ENCODE measurements at places on chromosomes 11 and 22.

GRCh38 chr22:46069521-46070214 lies 80.7 kb upstream of the PPARA start:
- DNase-seq, result no peak

DNA sequence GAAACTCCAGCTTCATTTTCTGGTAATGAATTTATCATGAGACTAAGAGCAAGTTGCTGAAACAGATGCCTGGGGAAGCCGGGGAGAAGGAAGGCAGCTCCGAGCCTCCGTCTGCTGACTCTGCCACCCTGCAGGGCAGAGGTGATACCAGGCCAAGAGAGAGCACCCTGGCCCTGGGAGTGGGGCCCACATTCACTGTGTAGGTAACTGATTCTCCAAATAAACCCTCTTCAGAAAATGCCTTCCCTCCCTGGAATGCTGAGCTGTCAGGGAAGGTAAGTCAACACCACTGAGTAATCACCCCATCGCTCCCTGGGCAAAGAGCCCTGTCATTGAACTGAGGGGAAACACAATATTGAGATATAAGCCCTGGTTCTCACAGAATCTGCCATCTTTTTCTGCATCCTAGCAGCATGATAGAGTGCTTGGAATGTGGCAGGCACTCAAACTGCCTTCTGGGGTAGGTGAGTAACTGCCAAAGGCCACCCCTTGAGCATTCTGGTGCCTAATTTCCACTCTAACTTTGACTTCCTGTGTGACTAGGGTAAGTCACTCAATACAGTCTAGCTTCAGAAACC lies 147.6 kb downstream of the SPATA19 start:
- DNase-seq, result no peak

- DNase-seq, result no peak
These were observed 69.5 kb downstream of the MAML2 start for GRCh38 chr11:96273507-96273906.

DNA sequence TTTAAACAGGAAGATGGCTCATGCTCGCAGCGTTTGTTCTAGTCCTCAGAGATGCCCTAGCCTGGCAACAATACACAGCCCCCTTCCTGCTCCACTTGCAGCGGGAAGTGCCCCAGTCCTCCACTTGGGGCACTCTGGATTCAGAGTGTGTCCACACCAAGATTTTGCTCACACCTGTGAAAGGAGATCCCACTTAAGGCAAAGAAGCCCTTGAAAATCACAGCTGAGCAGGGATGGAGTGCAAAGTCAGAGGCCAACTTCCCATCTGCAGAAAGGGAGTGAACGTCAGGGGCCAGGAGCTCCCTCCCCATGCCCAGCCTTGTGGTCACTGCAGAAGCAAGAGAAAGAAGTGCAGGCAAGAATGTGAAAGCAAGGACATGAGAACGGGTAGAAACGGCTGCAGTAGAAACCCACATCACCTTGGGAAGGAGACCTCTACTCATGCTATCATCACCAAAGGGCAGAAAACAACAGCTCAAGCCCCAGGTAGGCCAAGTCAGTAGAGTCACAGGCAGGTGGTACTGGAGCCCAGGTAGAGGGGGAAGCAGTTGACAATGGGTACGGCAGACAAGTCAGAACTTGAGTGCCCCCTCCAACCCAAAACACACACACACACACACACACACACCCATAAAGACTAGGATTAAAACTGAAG lies 157.4 kb downstream of the BUD13 start:
- no peak for DNase-seq

DNA sequence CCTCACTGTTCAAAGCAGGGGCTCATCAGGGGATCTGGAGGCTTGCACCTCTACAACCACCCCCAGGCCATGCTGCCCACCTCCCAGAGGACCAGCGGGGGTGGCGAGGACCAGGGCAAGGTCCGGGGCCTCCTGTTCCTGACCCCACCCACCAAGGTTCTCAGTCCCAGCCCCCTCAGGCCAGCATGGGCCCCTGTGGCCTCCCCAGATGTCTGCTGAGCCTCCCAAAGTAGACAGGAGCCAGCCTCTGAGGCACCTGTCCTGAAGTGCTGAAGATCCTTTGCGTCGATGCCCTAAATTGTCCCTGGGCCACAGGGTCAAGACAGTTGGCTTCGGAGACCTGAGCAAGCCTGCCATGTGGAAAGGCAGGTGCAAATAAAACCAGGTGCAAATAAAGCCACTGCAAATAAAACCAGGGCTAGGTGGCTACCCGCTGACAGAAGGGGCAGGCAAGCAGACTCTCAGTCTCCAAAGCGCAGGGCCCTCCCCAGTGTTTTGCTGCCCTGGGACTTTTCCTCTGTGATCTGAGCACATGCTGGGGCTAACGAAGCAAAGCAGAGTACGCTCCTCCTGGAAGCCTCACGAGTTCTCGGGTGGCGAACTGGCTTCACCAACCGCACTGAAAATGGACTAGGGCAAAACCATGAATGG lies 22.4 kb upstream of the ARFGAP3 start:
- no peak for DNase-seq

DNA sequence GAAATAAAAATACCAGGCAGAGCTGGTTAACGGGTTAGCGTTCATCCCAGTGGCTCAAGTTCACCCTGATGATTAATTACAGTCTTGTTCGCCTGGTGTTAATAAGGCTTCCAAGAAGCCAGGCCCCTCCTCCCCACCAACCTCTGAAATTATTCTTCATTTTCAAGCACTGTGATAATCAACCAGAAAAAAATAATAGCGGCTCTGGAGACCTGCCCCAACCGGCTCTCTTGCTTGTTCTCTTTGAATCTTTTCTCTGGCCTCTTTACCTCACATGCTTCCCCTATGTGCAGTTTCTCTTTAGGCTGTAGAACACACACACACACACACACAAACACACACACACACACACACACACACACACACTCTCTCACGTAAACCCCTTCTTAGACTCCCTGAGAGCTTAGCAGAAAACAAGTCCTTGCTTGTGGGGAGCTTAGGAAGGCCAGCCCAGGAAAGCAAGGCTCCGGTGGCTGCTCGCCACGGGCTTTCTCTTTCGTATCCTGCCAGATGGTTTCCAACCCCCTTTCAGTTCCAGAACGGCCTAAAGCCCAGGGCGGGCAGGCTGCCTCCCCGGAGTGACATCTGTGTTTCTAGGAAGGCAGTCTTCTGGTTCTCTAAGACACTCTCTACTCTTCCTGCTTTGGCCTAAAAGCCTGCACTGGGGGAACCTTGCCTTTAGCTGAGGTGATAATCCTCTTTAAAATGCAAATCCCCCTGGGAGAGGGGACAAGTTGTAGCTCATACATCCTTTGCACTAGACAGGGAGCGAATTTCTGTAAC lies 106.4 kb upstream of the SESN3 start:
- peak; percentile 48 for DNase-seq

GRCh38 chr11:115699733-115700132 lies 195.5 kb upstream of the CADM1 start:
- DNase-seq, result no peak

DNA sequence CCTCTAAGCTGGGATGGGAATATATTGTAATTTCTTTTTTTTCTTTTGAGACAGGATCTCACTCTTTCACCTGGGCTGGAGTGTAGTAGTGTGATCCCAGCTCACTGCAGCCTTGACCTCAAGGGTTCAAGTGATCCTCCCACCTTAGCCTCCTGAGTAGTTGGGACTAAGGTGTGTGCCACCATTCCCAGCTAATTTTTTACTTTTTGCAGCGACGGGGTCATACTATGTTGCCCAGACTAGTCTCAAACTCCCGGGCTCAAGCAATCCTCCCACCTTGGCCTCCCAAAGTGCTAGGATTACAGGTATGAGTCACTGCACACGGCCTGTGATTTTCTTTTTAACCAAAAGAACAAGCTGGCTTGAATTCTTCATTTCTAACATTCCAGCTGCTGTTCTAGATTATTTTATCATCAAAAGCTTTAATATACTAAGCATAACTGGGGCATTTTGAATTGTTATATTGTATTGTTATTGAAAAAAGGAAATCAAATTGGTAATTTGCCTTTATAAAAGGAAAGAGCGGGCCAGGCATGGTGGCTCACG lies 26.8 kb upstream of the PPP2R1B start:
- no peak for DNase-seq

- no peak for DNase-seq
These were observed 1029.9 kb downstream of the JRKL start for GRCh38 chr11:97419729-97420128.

DNA sequence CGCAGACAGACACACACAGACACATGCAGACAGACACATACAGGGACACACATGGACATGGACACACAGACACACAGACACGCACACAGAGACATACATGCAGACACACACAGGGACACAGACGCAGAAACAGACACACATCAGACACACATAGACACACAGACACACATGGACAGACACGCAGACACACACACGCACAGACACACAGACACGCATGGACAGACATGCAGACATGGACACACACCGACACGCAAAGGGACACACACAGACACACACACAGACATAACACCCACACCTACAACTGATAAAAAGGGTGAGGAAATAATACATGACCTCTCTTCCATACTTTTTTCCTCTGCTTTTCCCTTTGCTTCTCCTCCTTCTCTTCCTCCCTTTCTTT lies 146.2 kb downstream of the HIPK3 start:
- no peak for DNase-seq

GRCh38 chr22:29503811-29504372 lies 23.9 kb downstream of the NEFH start:
- DNase-seq, result no peak

DNA sequence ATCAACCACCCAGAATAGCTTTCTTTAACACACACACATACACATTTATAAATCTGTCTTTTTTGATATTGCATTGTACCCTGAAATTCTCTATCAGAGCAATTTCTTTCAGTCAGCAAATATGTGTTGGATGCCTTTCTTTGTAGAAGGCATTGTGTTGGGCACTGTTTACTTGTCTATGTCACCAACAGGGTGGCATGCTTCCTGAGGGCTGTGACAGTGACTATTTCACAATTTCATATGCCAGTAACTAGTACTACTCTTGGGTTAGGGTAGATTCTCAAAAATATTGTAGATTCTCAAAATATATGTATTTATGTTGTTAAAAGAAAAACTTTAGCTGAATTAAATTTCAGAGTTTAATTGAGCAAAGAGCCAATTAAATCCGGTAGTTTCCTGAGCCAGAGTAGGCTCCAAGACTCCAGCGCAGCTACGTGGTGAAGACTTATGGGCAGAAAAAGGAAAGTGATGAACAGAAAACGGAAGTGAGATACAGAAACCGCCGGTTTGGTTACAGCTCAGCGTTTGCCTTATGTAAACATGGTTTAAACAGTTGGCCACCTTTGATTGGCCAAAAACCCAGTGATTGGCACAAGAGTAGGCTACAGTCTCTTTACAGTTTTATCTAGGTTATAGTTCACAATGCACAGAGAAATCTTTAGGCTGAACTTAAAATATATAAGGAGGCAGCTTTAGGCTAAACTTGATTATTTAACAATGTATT lies 723.3 kb downstream of the NTM start:
- no peak for DNase-seq

DNA sequence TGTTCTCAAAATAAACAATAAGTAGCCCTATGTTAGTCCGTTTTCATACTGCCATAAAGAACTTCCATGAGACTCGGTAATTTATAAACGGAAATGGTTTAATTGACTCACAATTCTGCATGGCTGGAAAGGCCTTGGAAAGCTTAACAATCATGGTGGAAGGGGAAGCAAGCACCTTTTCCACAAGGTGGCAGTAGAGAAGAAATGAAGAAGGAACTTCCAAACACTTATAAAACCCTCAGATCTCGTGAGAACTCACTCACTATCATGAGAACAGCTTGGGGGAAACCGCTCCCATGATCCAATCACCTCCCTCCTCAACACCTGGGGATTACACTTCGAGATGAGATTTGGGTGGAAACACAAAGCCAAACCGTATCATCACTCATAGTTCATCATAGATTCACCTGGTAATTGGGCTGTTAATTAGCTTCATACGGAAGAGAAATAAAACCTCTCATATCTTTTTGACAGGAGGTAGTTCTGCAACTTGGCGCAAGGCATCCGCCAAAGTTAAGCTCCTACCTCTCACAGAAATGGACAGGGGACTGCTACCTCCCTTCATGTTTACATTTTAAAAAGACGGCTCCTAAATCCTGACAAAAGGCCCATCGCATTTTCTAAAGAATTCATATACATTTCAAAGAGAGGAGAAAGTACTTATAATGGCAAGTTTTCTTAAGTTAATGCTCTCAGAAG lies 49.0 kb downstream of the MUC15 start:
- no peak for DNase-seq

DNA sequence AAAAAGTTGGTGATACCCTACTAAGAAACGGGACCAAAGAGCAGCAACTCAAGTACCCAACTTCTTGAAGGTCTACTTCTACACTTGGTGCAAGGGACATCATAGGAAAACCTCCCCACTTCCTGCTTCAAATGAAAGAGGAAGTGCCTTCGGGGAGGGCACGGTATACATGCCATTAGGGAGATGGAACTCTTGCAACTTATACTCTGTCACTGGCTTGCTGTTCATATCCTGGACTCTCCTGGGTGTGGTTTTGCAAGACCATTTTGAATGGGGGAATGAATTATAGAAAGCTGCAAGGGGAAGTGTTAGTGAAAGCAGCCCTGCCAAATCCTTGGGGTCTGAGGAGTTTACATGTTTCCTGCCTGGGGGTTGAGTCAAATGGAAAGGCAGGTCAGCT lies 41.9 kb downstream of the CSNK2A3 start:
- no peak for DNase-seq

GRCh38 chr11:59960502-59961381 lies 3.1 kb upstream of the OOSP4A start:
- DNase-seq, result no peak

GRCh38 chr22:33332538-33332937 lies 274.4 kb upstream of the SYN3 start:
- no peak for DNase-seq

GRCh38 chr22:19855504-19856409 lies 1.1 kb upstream of the GNB1L start:
- peak; percentile 34 for DNase-seq

DNA sequence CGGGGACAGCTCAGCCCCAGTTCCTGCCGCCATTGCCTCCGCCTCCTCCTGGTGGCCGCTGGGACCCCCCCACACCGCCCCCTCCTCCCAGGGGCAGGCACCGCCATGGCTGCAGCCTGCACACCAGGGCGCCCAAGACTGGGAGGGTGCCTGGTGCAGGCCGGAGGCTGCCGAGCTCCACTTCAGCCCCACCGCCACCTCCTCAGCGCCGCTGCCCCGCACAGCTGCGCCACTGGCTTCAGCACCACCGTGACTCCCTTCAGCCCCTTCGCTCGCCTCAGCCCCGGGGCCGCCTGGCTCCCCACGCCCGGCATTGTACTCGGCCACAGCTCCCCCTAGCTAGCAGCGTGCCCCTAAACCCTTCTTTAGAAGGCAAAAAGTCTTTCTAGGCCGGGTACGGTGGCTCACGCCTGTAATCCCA lies 131.1 kb downstream of the CRYBB2 start:
- peak; percentile 12 for DNase-seq

DNA sequence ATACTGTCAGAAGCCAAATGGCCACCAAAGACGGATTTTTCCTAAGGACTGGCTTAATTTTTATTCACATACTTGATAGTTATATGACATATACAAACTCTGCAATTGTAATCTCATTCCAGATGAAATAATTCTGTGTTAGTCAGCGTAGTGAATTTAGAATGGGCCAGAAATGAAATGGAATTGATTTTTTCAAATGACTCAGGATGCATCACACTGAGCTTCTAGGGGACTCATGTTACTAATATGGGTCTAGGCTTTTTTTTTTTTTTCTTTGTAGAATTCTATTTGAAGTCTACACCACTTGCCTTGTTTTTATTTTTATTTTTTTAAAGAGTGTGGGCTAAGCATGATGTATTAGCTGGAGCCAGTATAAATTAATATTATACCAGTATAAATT lies 62.7 kb downstream of the SPECC1L start:
- no peak for DNase-seq

GRCh38 chr11:37972691-37973090 lies 1374.7 kb upstream of the RAG2 start:
- DNase-seq, result no peak
